ENCODE measurements at places on chromosomes 7 and 10.
A peak's percentile ranks its signal among the peaks of the same experiment; 100 is the strongest.

- DNase-seq, result no peak
These were observed 55.2 kb upstream of the RPA3 start for GRCh38 chr7:7773334-7774309.

DNA sequence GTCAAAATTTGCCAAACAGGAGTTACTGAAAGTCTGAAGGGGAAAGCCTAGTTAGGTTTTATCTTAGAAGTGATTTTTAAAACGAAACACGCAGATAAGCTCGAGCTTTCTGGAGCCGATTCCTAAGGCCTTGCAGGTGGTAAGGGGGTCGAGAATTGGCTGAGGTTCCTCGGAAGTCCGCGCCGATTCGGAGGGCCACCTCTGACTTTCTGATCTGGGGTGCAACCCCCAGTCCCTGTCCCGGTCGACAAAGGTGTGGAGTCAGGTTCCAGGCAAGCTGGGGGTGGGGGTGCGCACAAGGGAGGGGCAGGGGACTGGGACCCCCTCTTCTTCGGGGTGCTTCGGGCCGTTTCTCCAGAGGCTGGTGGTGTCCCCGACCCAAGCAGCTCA, 701 bp upstream of the CUL1 start:
- no peak for DNase-seq

- peak; percentile 81 for DNase-seq
These were observed 140.9 kb downstream of the ADCYAP1R1 start for GRCh38 chr7:31192986-31193385.

- DNase-seq, result no peak
These were observed 187.3 kb upstream of the AUTS2 start for GRCh38 chr7:69411018-69411417.

DNA sequence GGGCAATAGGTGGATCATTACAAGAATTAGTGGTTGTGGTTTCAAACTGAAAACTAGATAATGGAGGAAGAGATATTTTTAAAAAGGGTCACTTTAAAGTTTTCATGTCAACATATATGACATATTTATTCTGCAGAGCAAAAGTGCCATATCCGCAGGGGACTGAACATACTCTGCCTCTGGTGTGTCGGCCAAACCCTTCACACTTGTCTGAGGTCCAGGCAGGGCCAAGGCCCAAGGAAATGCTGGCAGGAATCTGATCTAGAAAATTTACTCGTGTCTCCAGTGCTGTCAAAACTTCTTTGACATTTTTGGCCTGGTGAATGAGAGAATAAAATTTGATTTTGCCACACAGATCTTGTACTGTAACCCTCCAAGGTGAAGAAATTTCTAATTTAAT, 562.3 kb downstream of the CCSER2 start:
- no peak for DNase-seq

DNA sequence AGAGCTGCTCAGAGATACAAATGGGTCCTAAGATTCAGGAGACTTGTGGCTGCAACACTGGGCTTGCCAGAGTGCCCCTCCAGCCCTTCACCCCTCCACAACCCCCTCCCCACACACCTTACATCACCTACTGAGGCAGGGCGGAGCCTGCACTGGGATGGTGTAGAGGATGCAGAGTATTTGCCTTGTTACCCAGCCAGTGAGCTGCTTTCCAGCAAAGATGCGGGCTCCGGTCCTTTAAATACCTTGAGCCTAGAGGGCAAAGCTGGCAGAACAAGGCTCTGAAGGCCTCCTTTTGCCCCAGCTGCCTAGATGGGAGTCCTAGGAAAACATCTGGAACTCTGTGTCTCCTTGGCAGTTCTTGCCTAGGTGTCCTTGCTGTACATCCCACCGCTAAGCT, 34.6 kb downstream of the KAZALD1 start:
- no peak for DNase-seq

GRCh38 chr7:14418633-14419032, 429.2 kb upstream of the ETV1 start:
- DNase-seq, result no peak

DNA sequence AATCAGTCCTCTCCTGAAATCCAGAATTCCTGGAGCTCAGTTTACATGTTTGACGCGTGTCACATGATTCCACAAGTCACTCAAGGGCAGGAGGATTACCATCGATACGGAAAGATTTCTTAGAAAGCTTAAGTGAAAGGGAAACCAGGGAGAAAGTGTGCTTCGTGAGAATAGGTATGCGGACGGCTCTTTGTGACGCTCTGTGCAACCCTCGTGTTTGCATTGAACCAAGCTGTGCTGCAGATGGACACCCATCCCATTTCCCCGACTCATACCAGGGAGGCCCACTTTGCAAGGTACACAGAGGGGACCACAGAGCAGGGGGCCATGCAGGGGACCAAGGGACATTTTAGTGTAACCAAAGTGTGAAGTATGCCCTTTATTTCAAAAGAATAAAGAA, 43.2 kb downstream of the IKZF1 start:
- no peak for DNase-seq

- no peak for DNase-seq
These were observed 76.4 kb upstream of the SCIN start for GRCh38 chr7:12493863-12494686.

GRCh38 chr7:135167365-135167917, 3.1 kb downstream of the CYREN start:
- DNase-seq, result no peak

DNA sequence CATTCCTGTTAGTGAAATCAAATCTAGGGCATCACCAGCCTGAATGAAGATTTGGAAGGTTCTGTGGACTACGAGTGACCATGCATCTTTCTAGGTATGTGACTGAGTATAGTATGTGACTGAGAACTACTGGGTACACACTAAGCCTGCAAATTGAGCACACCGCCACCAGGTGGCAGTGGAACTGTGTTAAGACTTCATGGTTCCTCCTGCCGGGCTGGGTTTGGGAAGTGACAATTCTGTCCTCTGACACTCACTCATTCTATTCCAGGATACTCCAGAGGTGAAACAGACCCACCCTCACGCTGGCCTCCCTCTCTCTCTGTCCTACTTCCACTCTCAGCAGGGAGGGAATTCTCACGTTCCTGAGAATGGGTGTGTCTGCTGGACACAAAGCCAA, 84.0 kb upstream of the TMEM248 start:
- no peak for DNase-seq

GRCh38 chr7:108838198-108838597, 268.5 kb downstream of the DNAJB9 start:
- no peak for DNase-seq

- DNase-seq, result no peak
These were observed 87.7 kb upstream of the PITRM1 start for GRCh38 chr10:3260066-3260834.

- no peak for DNase-seq
These were observed 47.8 kb downstream of the FAM20C start for GRCh38 chr7:240146-240676.

GRCh38 chr10:128573986-128574385, 447.8 kb upstream of the MKI67 start:
- DNase-seq, result no peak

GRCh38 chr10:100560248-100560647, 24.5 kb downstream of the HIF1AN start:
- no peak for DNase-seq

GRCh38 chr10:77070346-77070745, 567.3 kb downstream of the KCNMA1 start:
- DNase-seq, result no peak

DNA sequence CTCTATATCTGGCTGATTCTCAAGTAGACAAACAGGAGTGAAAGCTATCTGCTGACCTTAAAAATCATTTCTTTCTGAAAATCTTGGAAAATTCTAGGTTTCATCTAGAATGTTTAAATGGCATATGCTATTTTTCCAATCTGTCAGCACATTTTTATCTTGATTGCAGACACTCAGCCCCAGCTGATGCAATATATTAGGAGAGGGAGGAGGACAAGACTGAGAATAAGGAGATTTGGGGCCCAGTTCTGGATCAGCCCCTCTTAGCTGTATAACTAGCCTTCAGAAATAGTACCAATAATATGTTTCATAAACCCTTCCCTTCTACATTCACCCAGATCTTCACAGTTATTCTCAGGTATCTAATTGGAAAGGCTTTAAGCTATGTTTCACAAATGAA, 131.2 kb downstream of the HDAC9 start:
- DNase-seq, result no peak

DNA sequence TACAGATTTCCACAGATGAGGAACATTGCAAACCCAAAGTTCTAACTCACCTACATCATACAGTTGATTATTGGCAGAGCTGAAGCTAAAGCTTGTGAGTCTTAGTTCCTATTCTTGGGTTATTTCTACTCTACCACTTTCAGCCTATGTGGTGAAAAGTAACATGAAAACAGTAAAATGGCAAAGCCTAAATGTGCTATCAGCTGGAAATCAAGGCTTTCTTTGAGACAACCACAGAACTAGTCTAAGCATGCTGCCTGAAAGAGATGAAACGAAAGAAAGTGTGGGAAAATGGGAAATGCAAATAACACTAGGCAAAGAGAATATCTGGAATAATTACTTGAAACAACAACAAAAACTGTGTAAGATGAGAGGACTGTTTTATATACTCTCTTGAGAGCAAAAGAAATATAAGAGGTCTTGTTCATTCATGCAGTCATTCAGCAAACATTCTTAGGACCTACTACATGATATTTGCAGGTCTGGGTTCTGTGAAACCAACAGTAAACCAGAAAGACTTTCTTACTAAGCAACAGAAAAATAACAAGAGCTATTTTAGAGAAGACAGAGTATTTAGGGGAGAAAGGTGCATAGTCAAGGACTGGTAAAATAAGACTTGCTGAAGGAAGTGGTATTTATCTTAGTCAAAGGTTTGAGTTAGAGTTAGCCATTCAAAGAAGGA, 437.1 kb downstream of the HTR7 start:
- DNase-seq, result no peak

GRCh38 chr7:120583899-120584586, 273.9 kb downstream of the TSPAN12 start:
- DNase-seq, result no peak

DNA sequence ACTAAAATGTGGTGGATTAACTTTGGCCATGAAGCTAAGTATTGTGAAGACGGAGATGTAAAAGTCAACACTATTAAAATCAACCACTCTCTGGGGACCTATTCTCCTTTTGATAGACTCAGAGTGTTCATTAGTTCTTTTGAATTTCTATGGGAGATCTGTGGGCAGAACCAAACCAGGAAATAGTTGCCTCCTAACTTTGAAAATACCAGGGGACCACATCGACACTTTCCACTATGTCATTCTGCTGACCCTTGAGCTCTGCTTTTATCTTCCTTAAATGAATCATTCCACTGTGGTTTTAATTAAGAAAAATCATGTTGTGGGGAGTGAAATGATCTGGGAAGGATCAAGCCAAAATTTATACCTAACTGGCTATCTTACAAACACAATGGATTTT, 960.5 kb downstream of the GATA3 start:
- no peak for DNase-seq

DNA sequence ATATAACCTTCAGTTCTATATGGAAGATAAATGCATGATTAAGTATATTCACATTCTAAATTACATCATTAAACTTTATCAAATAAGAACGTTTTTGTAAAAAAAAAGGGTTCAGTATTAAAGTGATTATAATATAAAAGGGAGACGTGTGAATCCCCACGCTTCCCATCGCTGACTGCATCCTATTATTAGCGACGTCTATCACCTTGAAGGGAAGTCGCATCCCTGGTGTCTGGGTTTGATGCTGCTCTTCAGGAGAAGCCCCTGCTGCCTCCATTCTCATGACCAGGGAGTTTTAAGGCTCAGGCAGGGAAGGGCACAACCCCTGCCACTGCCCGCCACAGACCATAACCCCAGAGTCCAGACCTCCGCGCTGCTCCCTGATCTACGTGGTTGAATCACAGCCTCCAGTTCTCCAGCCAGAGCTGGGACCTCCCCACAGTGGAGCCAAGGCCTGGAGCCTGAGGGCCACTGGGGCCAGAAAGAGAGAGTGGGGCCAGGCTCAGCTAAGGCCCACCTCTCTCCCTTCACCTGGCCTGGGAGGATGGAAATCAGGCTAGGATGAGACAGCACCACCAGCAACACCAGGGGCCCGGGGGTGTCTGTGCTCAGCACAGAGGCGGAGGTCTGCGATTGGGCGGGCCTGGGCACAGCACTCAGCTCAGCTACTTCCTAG, 130.6 kb downstream of the TCERG1L start:
- DNase-seq, result no peak

- DNase-seq, result no peak
These were observed 8.6 kb downstream of the MRC1 start for GRCh38 chr10:17817790-17818189.

GRCh38 chr10:87915989-87916388, 52.6 kb downstream of the PTEN start:
- DNase-seq, result peak; percentile 57

DNA sequence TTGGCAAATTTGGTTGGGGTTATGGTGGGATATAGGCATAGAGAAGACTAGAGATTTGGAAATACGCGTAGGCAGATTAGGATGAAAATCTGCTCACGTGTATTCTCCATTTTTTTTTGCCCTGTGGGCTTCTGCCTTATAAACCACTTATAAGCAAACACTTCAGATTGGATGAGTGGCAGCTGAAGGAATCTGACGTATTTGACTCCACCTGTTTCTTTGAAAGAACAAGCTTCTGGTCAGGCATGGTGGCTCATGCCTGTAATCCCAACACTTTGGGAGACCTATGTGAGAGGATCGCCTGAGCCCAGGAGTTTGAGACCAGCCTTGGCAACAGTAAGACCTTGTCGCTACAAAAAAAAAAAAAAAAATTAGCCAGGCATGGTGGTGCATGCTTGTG, 5.1 kb downstream of the STK31 start:
- no peak for DNase-seq

GRCh38 chr10:121952226-121952625, 22.8 kb downstream of the NSMCE4A start:
- DNase-seq, result no peak

GRCh38 chr10:118277871-118278270, 64.3 kb downstream of the FAM204A start:
- no peak for DNase-seq

GRCh38 chr7:5500056-5500776, 76.6 kb upstream of the TNRC18 start:
- DNase-seq, result no peak

- no peak for DNase-seq
These were observed 36.6 kb downstream of the PLPP4 start for GRCh38 chr10:120493411-120494312.

GRCh38 chr10:114492351-114493037, 88.2 kb upstream of the AFAP1L2 start:
- no peak for DNase-seq

DNA sequence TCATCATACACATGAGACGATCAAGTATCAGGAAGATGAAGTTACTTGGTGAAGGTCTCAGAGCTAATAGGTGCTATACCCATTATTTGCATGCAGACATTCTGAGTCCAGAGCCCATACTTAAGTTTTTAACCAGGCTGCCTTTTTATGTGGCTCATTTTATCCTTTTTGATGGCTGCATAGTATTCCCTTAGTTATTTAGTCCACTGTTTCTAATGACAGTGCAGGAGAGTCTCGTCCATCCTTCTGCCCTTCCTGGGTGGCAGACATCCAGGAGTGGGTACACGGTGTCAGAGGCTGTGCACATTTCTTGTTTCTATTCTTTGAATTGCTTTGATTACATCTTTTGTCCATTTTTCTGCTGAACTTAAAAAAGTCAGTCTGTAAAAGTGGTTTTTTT, 11.8 kb downstream of the PPP2R2D start:
- no peak for DNase-seq

All from upper lobe of left lung (tissue), 6 donors.